ENCODE measurements at places on chromosomes 5 and 9.

DNA sequence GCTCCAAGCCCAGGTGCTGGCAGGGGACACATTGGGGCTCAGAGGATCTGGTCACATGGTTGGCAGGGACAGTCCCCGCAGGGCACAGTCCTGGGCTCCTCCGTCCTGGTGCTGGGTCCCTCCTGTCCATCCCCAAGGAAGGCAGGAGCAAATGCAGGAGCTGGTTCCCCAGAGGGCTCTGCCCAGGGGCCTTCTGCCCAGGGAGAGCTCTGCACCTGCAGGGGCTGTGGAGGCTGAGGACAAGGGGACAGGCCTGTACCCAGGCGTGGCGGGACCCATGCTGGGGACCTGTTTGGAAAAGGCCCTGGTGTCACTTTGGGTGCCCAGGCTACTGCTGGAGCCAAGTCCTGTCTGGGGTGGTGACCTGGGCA is 7.2 kb downstream of the SPATA31E1 start:
- no peak for DNase-seq

DNA sequence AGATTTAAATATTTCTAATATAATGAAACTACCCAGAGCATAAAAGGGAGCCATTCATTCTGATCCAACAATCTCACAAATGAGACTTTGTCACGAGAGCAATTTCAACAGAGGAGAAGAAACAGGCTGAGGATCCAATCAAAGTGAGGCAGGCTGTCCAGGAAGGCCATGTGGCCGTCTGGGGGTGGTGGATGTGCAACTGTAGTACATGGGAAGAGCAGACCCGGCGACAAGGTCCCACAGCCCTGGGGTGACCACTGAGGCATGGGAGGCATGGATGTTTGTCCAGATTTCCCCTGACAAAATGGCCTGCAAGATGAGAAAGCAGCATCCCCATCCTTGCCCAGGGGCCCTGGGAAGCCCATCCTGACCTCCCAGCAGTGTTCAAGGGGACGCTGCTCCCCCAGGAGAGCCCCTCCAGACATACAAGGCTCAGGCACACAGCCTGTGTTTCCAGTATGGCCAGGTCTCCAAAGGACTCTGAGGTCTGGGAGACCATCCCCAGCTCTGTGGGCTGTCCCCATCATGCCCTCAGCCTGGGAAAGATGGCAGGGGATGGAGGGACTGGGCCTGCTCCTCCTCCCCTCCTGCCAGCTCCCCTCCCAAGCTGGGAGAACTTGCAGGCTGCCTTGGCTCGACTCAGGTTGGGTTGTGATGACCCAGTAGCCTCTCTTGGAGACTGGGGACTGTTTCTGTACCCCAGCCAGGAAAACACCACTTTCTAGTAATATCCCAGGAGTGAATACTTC is 27.5 kb upstream of the FCN2 start:
- no peak for DNase-seq

DNA sequence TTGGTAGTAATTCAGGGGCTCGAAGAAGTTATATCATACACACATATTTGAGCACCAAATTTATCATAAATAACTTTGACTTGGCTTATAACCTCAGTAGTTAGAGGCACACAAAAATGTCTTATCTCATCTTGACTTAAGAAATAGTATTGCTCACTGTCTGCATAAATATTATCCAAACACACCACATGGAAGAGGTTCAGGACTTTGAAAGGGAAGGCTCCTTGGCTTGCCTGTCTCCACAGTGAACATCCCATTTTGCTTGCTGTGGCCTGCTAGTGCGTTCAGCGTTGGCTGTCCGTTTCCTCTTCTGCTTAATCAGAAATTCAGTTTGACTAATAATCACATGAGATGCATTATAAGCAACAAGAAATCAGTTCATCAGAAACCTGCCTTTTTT is 13.9 kb downstream of the GRXCR2 start:
- peak; percentile 10 for DNase-seq

DNA sequence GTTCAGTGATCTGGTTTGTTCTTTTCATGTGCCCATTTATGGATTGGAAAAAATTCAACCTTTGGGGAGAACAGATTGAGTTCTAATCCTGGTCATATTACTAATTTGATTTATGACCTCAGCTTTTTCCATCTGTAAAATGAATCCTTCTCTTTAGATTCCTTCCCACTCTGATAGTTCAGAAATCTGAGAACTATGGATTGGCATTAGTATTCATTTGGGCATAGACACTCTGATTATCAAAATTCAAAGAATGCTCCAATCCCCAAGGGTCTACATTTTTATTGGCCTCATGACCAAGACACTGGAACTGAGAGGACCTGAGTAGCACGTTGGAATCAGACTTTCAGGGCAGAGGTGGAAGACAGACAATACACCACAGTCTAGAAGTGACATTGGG is 405.9 kb upstream of the PAPPA start:
- DNase-seq, result no peak

DNA sequence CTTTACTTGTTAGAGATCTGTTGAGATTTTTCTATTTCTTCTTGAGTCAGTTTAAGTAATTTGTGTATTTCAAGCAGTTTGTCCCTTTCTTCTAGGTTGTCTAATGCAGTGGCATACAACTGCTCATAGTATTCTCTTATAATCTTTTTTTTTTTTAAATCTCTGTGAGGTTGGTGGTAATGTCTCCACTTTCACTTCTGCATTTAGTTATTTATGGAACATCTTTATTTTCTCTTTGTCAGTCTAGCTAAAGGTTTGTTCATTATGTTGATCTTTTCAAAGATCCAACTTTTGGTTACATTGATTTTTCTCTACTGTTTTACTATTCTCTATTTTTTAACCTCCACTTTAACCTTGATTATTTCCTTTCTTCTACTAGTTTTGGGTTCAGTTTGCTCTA is 13.8 kb downstream of the FOXE1 start:
- no peak for DNase-seq

DNA sequence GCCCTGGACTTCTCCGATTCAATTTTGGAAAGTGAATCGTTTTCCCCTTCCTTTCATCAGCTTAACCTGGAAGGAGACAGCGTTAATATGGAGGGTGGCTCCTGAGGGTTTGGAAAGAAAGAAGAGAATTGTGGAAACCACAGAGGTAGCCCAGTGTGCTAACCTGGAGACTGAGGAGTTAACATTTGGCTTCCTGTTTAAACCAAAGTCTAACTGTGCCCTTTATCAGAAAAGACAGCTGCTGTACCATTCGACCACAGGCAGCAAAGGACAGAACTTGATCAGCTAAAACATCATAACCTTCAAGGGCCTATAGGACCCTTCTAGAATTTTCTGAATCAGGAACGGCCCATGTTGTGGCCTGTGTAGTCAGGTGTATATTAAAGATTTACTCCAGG is 735 bp downstream of the IDNK start:
- DNase-seq, result no peak

DNA sequence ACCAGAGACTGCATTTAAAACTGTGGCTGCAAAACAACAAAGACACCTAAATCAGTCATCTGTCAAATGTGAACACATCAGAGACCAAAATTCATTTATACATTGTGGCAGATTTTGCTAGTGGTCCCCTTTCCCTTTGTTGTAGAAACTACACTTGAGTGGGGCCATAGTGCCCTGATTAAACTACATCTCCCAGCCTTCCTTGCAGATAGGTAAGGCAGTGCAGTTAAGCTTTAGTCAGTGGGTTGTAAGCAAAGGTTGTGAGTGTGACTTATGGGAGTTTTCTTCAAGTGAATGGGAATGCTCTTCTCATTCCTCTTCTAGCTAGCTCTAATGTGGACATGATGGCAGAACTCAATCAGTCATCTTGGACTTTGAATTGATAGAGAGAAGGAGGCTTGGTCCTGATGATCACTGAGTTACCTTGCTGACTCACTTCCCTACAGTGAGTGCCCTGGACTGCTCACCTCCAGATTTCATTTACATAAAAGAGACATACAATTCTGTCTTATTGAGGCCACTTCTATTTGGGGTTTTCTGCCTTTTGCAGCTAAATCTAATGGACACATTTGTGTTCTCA is 35.2 kb upstream of the SPARC start:
- DNase-seq, result no peak

DNA sequence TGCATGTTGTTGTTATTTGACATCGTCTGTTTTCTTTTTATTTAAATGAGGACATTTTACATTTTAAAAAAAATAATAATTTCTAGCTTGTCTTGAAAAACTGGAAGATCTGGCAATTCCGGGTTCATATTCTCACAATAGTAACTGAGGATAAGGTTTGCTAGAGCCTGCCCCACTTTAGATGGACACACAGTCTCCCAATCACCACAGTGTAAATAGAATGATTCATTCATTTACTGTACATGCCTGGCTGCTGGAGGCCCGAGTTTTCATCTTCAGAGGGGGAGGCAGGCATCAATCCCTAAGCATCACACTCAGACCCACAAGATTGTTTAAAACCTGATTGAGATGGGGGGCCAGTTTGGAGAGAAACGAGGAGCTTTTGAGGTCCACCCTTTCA is 2039.7 kb upstream of the WWC1 start:
- DNase-seq, result no peak

DNA sequence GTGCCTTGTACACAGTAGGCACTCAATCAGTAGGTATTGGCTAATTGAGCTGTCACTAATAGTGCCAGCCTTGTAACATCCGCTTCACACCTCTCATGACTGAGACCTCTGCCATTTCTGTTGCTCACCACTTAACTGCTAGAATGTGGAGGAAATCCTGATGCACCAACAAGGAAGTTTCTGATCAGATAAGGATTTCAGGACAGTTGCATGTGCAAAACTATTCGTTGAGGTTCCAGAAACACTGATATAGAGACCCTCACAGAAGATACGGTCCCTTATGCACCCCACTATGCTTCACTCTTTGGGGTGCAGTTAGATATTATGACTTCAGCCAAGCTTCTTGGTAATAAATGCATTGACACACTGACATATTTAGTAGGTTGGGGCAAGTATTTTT is 10.7 kb downstream of the SAP30L start:
- DNase-seq, result no peak

- no peak for DNase-seq
Observed at GRCh38 chr5:88558366-88558765, 289.7 kb upstream of the TMEM161B start.

DNA sequence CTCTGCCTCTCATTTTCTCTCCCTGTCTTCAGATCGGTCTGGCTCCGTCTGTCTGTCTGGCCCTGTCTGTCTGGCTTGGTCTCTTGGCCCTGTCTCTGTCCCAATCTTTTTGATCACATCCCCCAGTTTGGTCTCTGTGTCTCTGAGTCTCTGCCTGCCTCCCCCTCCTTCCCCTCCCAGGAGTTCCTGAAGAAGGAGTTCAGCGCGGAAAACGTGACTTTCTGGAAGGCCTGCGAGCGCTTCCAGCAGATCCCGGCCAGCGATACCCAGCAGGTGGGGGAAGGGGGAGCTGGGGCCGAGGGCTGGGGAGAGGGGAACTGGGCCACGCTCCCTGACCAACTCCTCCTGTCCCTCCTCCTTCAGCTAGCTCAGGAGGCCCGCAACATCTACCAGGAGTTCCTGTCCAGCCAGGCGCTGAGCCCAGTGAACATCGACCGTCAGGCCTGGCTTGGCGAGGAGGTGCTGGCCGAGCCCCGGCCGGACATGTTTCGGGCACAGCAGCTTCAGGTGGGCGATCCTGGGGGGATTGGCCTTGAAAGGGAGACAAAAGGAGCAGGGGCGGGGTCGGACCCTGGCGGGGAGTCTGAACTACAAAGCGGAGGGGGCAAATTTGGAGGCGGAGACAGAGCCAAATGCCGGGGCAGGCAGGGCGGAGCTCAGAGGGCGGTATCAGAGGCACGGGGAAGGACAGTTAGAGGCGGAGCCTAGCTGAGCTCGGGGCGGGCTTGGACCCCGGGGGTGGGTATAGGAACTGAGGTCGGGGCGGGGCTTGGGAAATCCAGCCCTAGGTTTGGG is 9.0 kb downstream of the RGS14 start:
- DNase-seq, result peak; percentile 96

DNA sequence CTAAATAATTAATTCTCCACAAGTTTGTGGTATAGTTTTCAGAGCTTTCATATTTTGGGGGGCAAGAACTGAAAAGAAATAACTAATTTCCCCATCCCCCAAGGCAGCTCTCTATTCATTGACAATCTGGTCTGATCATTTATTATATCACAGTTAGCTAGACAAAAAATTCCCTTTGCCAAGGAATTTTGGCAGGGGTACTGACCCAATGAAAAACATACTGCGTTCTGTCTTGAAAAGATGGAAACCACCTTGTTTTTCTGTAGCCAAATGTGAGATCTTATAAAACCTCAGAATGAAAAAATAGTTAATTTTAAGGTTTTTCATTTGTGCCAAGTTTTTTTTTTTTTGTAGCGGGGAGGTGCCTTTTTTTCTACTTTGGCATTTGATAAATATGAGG is 1008.9 kb downstream of the EFNA5 start:
- DNase-seq, result no peak

DNA sequence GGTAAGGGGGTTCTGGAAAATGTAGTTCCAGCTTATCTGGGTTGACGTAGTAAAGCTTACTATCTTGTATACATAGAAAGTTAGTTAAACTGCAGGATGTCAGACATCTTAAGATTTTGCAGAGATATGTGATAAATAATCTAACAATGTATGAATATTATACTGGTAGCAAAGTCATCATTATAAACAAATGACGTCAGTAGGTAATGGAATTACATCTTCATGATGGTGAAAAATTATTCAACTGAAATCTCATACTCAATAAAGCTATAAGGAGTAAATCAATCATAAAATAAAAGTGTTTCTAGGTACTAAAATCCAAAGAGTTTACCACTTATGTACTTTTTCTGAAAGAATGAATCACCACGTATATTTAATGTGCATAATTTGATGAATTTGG is 217.3 kb upstream of the CDH10 start:
- DNase-seq, result no peak

DNA sequence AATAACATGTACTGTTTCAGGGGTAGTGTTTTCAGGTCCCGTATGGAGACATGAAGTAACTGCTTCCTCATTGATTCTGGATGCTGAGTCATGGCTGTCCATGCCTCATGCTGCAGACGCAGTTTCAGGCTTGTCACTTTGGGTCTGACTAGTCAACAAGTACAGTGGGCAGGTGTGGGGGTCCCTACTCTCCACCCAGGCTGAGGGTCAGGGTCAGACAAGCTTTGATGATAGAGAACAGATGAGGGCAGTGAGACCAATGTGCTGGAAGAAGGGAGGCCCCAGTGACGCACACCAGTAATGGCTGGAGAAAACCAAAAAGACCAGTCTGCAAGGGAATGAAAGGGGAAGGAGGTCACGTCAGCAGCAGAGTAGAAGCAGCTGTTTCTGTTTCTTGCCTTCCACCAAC is 80.0 kb upstream of the NFIL3 start:
- no peak for DNase-seq

GRCh38 chr9:38671372-38671731 is 48.6 kb downstream of the FAM240B start:
- DNase-seq, result no peak

GRCh38 chr9:112218908-112219307 is 43.8 kb upstream of the SUSD1 start:
- no peak for DNase-seq

- no peak for DNase-seq
Observed at GRCh38 chr5:16315501-16315900, 135.9 kb upstream of the MARCHF11 start.

DNA sequence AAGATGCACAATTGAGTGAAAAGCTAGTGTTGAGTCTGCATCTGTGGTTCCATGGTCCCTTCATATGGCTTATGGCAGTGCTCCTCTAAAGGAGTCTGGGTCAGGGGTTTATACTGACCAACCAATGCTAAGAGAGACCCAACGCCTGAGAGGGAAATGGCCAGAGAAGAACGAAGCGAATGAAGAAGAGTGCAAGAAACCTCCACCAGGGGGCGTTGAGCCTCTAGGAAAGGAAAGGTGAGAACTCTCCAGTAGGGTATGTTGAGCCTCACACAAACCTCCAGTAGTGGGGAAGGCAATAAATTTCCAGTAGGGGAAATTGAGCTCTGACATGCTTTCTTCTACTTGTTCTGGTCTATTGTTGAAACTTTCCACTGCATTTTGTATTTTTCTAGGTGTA is 470.6 kb downstream of the PRDM9 start:
- no peak for DNase-seq

- no peak for DNase-seq
Observed at GRCh38 chr5:26239588-26239987, 798.8 kb downstream of the CDH9 start.
